Dorsolateral prefrontal cortex (tissue), 122 donors: ENCODE measurements at places on chromosomes 3 and 15. TPM values are rescaled to one million over a fixed set of nuclear protein-coding genes. Genes with fewer than 3 reads are reported as not detected.

UROC1 gene
- total RNA-seq = not detected

FBXL22 gene
- 3.3 TPM for total RNA-seq

MUSTN1 gene
- 18.0 TPM for total RNA-seq

CACNA1D gene
- 60.2 TPM for total RNA-seq

SLC28A2 gene
- total RNA-seq = not detected

ATP11B gene
- 56.1 TPM for total RNA-seq

CCK gene
- 348 TPM for total RNA-seq

C3orf22 gene
- not detected for total RNA-seq

ELL3 gene
- 3.9 TPM for total RNA-seq

SMCO1 gene
- total RNA-seq = not detected

MANF gene
- 22.5 TPM for total RNA-seq

SCN11A gene
- total RNA-seq = 0.27 TPM
